Dermis lymphatic vessel endothelial cell (primary cell): ENCODE measurements at places on chromosomes 6 and 20. TPM values are rescaled to one million over a fixed set of nuclear protein-coding genes. Genes with fewer than 3 reads are reported as not detected.

PRR18 gene
- not detected in 2 replicates for total RNA-seq

COQ3 gene
- total RNA-seq, result 2.9 and 4.4 TPM in 2 replicates

DUSP15 gene
- 0.76 and 1.3 TPM in 2 replicates for total RNA-seq

LTA gene
- not detected in 2 replicates for total RNA-seq

ZNF311 gene
- total RNA-seq, result under 0.01 and 0.17 TPM in 2 replicates

CGA gene
- 0.11 TPM in 1 of 2 replicates, not detected in the other for total RNA-seq

TMC2 gene
- total RNA-seq, result not detected in 2 replicates
